ENCODE measurements at places on chromosomes 2 and 18.
A peak's percentile ranks its signal among the peaks of the same experiment; 100 is the strongest.

GRCh38 chr2:119251652-119252051 is 28.0 kb downstream of the STEAP3 start:
- DNase-seq = no peak

- no peak for DNase-seq
These were observed 415.1 kb upstream of the CHST9 start for GRCh38 chr18:27600245-27600644.

GRCh38 chr2:63888490-63889402 is 47.0 kb downstream of the UGP2 start:
- DNase-seq = no peak

DNA sequence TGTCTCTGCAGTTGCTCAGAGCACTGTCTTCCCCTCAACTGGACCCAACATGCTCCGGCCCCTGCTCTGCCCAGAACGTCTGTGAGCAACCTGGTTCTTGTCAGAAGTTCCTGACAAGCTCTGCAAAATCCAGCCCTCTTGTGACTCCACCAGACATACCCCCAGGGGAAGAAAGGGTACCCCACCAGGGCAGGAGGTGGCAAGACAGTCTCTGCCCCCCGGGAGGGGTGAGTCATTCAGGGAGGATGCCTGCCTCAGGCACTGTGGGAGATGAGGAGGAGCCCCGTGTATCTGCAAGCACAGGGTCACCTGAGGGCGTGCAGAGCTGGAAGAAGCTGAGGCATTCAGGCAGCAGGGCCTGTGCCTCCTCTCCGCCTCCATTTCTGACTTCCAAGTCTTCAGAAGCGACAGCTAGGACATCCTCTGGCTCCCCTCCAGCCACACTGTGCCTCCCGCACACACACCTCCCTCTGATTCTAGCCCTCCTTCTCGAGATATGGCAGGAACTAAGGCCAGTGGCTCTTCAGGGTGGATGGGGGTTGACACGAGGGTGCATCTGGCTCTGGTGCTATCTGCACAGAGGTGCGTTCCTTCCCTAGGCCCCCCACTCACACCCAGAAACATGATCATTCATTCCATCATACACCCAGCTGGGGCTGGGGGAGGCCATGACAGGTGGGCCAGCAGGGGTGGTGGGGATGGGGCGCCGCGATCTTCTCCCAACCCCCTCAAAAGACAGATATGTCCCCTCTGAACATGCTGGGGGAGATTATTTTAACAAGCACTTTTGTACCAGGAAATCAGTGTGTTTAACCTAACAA is 222.2 kb downstream of the CYP26B1 start:
- no peak for DNase-seq

- DNase-seq = no peak
These were observed 6.8 kb downstream of the MAT2A start for GRCh38 chr2:85545780-85546240.

- DNase-seq = no peak
These were observed 69.3 kb downstream of the INPP5D start for GRCh38 chr2:233129351-233129978.

DNA sequence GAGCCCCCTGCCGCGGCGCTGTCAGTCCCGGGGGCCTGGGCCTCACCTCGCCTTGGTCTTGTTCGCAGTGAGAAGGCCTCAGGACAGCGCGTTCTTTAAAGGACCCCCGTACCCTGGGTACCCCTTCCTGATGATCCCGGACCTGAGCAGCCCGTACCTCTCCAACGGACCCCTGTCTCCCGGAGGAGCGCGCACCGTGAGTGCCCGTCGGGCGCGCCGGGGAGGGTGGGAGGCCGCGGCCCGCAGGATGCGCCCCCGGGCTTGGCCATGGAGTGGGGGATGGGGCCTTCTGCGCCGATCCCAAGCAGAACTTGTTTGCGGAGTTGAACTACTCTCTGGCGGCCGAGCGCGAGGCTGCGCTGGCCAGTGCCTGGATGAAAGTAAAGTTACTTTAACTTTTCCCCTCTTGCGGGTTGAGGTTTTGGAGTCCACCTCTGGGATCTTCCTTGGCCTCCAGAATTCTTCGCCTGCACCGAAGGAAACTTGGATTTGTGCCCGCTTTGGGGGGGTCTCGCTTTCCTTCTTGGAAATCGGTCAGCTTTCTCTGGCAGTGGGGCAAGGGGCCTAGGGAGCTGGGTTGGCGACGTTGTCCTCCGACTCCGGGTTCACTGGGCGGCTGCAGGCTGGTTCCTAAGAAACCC is 1.2 kb downstream of the TCF7L1 start:
- no peak for DNase-seq

DNA sequence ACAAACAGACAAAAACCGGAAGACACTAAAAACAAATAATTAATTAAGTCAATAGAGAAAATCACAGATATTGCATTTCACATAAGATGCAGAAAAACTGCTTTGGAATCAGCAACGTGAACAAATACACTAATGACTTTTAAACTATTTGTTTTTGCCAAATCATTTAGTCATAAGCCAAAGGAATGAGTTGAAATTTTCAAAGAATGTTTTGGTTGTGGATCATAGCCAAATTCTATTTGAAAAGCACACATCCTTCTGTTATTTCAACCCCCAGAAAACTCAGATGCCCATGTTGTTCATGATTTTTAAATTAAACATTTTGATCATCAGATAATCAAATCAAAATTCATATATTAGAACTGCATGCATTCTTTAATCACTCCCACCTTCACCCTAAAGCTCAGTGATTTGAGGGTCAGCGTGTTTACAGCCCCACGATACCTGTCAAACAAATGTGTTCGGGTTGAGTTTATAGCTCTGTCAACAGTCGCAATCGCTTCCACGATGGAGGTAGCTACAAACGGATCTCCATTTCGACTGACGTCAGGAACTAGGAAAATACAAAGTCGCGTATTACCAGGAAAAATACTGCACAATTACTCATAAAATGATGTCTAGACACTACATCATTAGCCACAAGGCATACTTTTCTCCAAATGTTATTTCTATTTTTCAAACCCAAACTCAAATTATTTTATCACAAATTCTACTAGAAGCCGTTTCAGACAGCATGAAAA is 90.2 kb downstream of the PXDN start:
- peak; percentile 83 for DNase-seq

DNA sequence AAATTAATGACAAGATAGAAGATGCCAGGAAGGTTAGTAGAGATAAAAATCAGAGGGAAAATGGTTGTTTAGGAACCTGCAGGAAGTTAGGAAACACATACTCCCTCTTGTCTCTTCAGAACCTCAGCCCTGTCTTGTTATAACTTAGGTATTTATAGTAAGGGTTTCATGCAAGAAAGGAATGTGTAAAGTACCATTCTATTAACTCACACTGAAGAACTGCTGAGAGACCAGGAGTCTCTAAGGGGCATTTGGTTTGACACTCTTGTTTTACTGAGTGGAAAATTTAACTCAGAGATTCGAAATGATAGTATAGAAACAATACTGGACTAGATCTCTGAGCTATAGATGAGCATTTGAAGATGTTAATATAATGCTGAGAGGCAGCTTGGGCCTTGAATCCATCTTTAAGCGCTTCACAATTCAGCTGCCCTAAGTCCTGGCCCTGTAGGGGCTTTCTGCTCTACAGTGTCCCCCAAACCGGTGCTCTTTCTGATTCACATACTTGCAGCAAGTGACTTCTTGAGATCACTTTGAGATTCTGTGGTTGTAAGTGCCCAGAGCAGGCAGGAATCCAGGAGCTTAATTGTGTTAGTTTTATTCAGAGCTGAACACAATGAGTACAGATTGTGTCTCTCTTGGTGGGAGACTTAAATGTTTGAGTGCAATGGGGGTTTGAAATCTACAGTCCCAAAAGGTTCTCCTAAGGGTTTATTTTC is 235.0 kb upstream of the RGPD4 start:
- peak; percentile 54 for DNase-seq
